Myocyte (in vitro differentiated cells): ENCODE measurements at places on chromosomes 7 and 10.

DNA sequence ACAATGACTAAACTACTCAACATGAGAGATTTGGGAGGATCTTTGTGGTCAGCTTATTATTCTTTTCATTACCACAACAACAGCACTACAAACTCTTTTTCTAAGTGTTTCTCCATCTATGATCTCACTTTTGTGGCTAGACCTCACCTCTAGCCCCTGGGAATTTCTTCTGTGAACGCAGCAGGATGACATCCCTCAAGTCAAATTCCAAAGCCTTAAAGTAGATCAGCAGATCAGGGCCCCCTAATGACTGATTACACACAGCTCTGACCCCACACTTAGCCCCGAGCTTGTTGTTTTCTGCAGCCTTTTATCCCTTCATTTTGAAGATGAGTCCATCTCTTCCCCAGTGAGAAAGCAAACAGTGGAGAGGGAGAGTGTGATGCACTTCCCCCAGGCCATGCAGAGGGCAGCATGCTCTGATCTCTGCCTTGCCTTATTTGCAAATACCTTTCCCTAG is 27.3 kb downstream of the TFAM start:
- peak; percentile 63 for DNase-seq

DNA sequence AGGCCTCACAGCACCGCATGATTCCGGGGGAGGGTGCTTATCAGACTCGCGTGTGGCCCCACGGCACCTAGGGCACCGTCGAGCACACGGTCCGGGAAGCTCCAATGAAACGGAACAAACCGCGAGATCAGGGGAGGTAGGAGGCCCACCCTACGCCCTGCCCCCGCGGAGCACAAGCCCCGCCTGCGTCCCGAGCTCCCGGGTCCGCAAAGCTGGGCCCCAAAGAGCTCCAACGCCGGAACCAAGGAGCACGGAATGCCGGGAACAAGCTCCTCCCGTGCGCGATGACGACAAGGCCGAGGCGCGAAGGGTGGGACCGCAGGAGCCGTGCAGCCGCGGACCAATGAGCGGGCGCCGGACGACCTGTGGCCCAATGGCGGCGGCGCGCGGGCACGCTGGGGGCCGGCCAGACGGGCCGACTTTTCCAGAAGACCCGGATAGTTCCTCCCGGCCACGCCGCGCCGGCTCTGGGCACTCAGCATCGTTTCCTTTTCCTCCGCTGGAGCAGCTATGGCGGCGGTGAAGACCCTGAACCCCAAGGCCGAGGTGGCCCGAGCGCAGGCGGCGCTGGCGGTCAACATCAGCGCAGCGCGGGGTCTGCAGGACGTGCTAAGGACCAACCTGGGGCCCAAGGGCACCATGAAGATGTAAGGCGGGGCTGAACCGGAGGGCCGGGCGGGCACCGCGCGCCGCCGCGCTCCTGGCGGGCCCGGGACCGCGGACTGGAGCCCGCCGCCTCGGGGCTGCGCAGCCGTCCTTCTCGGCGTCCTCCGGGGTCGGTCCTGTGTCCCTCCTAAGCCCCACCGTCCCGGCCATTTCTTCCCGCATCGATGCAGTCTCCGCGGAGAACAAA is at the start of the genes CCT6A and PSPH:
Gene CCT6A, plus strand, starts transcription at position 427 of the 853 bp plus-strand sequence. Its CDS starts 84 bp downstream, at position 511.
Gene PSPH, minus strand, starts transcription at position 106 of the 853 bp plus-strand sequence. CDS start 30,232 bp downstream, outside the sequence.
- peak; percentile 100 for DNase-seq

DNA sequence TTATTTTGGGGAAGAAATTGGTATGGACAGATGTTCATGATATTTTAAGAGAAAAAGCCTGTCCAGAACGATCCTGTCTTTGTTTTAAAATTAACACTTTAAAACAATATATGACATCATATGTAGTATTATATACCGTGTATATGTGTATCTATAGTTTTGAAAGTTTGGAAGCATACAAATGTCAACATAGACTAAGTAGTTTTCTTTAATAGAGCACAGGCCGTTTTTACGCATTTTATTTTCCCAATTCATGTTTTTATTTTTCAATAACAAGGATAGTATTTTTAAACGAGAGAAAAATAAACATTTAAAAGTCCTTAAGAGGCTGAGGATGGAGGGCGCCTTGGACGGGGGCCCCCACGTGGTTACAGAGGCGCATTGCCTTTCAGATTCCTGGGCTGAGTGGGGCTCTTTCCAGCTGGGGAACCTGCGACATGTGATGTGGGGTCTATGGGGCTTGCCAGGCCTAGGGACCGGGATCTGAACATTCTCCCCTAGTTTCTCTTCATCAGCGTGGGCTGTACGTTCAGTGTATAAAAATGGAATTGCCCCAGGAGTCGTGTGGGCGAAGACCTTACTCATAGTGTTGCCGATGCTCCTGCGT is 127.8 kb upstream of the ZNF746 start:
- peak; percentile 78 for DNase-seq

DNA sequence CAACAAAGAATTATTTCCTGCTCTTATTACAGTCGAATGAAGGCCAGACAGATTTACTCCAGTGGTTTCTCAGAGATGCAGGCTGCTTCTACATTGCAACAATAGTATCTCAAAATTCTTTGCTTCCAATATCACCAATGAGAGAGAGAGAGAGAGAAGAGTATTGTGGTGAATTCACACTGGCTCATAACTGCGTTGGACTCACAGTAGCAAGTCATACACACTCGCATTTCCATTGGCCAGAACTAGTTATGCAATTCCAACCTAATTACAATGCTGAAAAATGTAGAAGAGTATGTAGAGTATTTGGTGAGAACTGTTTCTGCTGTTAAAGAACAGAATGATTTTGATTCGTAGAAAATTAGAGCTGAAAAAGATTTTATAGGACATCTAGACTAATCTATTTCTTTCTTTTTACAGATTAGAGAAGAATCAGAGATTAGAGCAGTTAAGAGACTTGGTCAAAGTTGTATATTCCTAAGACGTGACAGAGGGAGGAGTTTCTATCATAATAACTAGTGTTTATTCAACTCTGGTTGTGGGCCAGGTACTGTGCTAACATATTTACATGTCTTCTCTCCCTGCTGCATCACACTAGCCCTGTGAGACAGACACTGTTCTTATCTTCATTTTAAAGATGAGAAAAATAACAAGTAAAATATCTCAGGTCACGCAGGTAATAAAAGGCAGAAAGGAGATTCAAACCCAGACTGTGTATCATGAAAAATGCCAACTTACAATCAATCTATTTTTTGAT is 34.6 kb upstream of the PDK4 start:
- DNase-seq, result no peak

GRCh38 chr7:12327922-12328321 is 75.7 kb downstream of the VWDE start:
- DNase-seq, result no peak

GRCh38 chr10:51117053-51117660 is 42.9 kb downstream of the PRKG1 start:
- no peak for DNase-seq

GRCh38 chr10:34121781-34122622 is 693.1 kb downstream of the PARD3 start:
- DNase-seq, result no peak

GRCh38 chr7:76182225-76182960 is 19.3 kb upstream of the SRRM3 start:
- no peak for DNase-seq
